ENCODE measurements at places on chromosomes 1 and 21.

- DNase-seq: no peak
Observed at GRCh38 chr1:197776351-197777105, 1.2 kb upstream of the DENND1B start.

DNA sequence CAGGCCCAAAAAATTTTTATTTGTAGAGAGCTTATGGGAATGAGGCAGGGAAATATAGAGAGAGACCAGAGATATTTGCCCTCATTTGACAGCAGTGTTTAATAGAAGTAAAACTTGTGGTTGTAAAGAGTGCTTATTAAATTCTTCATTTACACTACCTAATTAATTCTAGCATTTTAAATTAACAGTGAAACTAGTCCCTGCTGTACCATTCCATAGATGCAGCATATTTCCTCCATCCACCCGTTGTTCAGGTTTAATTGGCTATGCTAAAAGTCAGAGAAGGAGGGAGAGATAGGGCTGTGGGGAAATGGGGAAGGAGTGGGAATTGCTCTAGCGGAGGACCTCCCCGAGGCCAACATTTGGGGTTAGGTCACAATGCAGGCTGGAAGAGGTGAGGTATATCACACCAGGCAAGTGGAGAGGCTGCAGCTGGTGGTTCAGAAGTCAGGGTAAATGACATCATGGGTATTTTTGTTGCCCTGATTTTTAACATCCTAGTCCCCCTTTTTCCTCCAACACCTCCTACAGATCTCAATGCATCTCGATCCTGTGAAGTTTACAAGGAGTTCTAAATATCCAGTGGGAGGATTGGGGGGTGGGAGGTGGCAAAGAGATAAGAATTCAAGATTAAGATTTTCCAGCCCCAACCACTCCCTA, 38.6 kb downstream of the ELAVL4 start:
- no peak for DNase-seq

- peak; percentile 31 for DNase-seq
Observed at GRCh38 chr1:147890177-147890790, 12.3 kb upstream of the GJA8 start.

DNA sequence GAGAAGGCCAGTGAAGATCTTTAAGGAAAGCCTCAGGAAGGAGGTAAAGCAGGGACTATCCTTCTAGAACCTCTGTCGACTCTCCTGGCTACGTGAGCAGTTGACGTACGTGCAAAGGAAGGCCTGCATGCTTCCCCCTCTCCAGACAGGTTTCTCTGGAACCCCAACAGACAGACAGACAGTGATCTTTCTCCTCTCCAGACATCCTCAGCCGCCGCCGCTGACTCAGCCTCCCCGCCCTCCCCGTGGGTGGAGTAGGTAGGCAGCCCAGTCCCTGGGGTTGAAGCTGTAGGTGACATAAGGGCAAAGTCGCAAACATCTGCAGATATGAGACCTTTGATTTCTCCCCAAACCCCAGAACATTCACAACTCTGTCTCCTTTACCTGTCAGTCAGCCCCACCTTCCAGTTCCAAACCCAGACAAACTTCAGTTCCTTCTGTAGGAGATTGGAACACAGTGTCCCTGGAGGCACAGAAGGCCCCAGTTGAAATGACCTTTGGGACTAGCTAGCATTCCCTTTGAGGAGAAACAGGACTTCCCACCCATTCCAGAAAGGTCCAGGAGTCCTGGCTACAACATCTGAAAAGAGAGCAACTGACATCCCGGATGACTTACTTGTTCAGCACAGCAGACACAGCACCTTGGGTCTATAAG, 146.0 kb upstream of the JUN start:
- DNase-seq: no peak

- no peak for DNase-seq
Observed at GRCh38 chr1:159229260-159229885, 24.7 kb downstream of the ACKR1 start.

DNA sequence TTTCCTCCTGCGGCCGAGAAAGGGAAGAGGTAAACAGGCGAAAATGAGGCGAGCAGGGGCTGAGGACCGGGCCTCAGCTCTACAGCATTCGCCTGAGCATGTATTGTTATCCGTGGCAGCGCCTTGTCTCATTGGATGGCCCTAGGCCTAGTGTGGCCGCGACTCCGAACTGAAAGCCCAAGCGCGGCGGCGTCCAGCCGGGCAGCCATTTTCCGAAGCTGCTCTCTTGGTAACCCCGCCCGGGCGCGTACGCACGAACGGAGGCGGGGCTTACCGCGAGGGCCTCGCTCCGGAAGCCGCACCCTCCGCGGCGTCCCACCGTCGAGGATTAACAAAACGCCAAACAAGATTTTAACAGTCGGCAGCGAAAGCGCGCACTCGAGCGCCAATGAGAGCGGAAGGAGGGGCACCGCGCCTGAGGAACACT, 797 bp upstream of the USP1 start:
- peak; percentile 92 for DNase-seq

GRCh38 chr1:75611014-75611413, at the start of gene SLC44A5:
Gene SLC44A5, minus strand, starts transcription at chr1:75611114. Its CDS starts 69,667 bp downstream, at chr1:75541447.
- DNase-seq: no peak

GRCh38 chr1:184970691-184971161, 3.6 kb downstream of the NIBAN1 start:
- no peak for DNase-seq

GRCh38 chr1:165463978-165464377, 19.1 kb upstream of the RXRG start:
- DNase-seq: no peak

DNA sequence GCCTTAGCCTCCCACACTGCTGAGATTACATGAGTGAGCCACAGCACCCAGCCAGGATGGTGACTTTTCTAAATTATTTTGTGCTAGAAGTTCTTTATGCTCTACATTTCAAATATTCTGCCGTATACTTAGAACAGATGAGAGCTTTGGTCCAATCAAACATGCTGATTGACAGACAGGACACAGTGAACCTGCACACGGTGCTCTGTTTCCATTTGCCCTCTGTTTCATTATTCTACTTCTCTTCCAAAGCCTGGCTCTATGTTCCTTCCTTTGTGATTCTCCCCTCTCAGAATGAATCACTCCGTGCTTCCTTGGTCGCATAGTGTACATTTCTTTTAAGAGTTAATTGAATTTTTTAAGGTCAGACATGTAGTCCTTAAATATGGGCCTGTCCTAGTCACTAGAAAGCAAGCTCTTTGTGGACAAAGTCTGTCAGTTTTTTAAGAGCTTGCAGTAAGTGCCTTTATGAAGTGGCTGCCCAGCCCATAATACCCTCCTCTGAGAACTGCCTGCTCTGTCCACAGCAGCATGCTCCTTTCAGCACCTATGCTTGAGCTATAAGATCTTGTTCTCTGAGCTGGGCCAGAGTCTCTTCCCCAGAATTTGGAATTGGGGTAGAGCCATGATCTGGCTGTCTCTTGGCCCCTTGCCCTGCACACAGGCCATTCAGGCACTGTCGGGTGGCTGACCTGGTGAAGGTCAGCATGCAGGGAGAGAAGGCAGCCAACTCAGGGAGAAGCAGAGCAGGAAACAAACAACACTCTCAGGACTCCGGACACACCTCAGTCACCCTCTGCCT, 66.8 kb upstream of the SLC44A3 start:
- no peak for DNase-seq

DNA sequence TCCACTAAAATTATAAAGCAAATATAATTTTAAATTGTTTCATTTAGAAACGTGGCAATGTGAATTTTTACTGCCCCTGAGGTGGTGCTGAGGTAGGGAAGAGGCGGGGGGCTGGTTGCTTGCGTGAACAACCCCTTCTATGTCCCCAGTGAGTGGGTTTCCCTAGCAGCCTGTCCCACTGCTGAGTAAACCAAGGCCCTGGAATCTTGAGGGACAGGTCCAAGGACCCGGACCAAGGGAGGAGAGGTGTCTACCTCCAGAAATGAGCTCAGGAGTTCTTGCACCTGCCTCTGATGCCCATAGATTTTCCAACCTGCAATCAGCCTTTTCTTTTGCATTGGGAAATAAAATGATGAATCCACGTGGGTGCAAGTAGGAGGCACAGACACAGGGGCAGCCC, 649 bp upstream of the LDLRAD1 start:
- DNase-seq: no peak

GRCh38 chr1:25657883-25658760, 41.5 kb downstream of the MAN1C1 start:
- DNase-seq: no peak
